ENCODE measurements at places on chromosomes 11 and 22.

GRCh38 chr11:44068180-44068579 lies 2.1 kb downstream of the ACCS start:
- no peak for DNase-seq

DNA sequence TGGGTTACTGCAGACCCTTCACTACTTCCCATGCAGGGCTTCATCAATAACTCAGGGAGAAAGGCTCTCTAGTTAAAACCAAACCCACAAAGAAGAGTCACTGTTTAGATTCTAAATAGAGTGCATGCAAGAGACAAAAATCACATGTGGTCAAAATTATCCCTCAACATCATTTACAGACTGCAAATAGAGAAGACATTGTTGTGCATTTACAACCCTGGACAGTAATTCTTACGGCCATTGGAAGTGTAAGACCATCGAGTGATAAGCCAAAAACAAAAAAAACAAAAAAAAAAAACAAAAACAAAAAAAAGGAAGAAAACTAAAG lies 93.4 kb downstream of the RASSF10 start:
- DNase-seq: no peak

DNA sequence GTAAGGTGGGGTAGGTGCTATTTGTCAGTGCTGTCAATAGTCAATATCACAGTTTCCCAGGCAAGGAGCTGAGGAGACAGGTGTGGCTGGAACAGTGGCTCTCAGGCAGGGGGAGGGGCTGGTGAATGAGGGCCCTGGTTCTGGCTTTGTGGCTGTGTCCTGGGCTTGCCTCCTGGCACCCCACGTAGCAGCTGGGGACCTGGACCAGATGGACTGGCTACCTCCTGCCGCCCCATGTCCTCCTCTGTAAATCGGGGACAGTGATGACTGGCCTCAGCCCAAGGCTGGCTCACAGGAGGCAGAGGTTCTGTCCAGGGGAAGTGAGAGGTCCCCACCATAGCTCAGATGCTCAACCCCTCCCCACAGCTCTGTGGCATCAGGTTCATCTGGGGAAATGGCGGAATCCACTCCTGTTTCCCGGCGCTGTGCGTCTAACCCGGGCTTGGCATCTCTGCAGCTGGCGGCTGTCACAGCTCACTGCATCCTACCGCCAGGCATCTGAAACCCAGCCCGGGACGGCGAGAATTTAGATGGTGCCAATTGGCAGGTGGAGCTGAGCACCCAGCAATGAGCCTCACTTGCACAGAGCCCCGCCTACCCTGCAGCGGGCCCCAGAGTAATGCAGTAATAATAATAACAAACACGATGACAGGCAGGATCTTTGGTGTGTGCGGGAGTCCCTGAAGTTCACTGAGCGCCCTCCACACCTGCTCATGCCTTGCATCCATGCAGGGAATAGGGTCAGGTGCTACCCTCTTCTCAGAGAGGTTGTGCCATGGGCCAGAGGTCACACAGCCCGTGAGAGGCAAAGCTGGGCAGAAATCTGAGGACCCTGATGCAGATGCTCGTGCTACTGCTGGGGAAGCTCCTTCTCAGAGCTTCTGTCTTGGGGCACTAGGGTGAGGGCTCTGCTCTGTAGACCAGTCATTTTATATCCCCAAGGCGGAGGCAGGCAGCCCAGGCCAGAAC lies 27.8 kb upstream of the SHISAL1 start:
- DNase-seq: no peak

DNA sequence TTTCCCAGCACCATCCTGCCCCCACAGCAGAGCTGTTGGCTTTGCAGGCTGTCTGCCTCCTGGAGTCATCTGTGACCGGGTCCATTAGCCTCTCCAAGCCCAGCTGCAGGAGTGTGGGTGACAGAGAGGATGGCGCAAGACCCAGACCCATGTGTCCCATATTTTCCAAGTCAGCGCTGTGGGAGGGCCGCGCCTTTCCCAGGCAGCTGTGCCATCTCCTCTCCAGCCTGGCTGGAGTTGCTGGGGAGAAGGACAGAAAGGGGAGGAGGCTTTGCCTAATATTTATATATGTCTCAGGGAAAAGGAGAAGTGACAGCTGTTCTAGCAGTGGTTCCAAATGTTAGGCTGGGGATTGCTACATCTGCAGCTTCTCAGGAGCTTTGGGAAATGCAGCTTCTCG lies 15.7 kb downstream of the DTX4 start:
- DNase-seq: no peak

- DNase-seq: no peak
These were observed 142.2 kb upstream of the SESN3 start for GRCh38 chr11:95373241-95373640.

DNA sequence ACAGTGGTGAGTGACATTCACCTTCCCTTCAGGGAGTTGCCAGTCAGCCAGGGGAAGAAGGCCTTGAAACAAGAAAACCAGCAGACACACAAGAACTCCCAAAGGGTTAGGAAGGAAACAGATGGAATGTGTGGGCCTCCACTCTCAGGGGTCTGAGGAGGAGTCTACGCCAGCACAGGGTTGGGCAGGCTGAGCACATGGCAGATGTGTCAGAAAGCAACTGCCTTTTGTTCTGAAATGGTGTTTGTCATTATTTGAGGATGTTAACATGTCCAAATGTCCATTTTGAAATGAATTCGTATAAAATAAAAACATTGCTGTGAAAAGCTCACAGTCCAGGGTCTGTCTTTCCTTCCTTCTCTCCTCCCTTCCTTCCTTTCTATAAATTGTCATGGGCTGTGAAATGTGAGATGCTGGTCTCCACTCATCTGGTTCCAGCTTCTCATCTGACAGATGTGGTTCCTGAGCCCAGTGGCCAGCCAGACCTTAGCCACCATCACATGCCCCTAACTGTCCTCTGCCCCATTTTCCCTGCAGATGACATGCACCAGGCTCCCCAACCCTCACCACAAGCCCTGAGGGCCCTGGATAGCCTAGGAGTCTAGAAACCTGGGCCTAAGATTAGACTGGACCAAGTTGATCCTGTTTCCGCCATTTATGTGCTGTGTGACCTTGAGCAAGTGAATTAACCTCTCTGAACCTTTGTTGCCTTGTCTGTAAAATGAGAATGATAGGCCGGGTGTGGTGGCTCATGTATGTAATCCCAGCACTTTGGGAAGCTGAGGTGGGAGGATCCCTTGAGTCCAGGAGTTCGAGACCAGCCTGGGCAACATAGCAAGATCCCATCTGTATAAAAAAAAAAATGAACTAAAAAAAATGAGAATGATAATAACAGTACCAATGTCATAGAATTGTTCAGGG lies 56.2 kb upstream of the CRYBB3 start:
- no peak for DNase-seq
